Sigmoid colon (tissue), 7 donors: ENCODE measurements at places on chromosomes 5 and 9. TPM values are rescaled to one million over a fixed set of nuclear protein-coding genes. Genes with fewer than 3 reads are reported as not detected.

The DNAI1 gene
- not detected for total RNA-seq

The PCDHGC3 gene
- total RNA-seq = 47.8 TPM

The IL31RA gene
- total RNA-seq = not detected

The SPATA31A3 gene
- total RNA-seq = not detected

The NR5A1 gene
- total RNA-seq = not detected

The OXCT1 gene
- total RNA-seq = 33.4 TPM

The BAAT gene
- total RNA-seq = not detected

The KIF24 gene
- 1.4 TPM for total RNA-seq

The HAVCR2 gene
- total RNA-seq = 3.9 TPM

The PHYKPL gene
- 55.0 TPM for total RNA-seq

The HRH2 gene
- total RNA-seq = 2.5 TPM

The MEIKIN gene
- total RNA-seq = not detected

The OR1J2 gene
- total RNA-seq = not detected

- H3K27me3 ChIP-seq = no peaks in the 10 kb centered on the region
- no peak overlapping the region for H3K4me3 ChIP-seq
- no peak for DNase-seq
Measured at GRCh38 chr5:196350-196749, 5.1 kb downstream of the LRRC14B start.

- H3K36me3 ChIP-seq = no peaks in the 10 kb centered on the region
- H3K4me1 ChIP-seq = no peaks in the 10 kb centered on the region
- DNase-seq = no peak
- H3K27ac ChIP-seq = no peak overlapping the region
- no peak overlapping the region for H3K4me3 ChIP-seq
- H3K27me3 ChIP-seq = no peaks in the 10 kb centered on the region
Measured at GRCh38 chr5:111408817-111409216, 103.5 kb downstream of the STARD4 start.

DNA sequence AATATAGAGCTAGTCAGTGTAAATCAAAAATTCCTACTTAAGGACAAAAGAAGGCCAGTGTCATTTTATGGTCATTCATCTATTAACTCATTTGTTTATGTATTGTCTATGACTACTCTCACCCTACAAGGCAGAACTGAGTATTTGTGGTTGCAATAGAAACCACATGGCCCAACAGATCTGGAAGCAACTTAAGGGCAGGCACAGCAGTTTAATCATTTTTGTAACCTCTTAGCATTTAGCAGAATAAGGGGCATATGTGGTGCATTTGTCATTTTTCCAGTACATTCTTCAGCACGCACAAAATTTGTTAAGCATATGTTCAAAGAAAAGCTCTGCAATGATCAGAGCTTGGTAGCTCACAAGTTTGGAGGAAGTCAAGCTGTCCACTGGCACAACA lies 1.1 kb downstream of the FKBP15 start:
- no peaks in the 10 kb centered on the region for H3K27me3 ChIP-seq
- DNase-seq = no peak
- no peaks in the 10 kb centered on the region for H3K36me3 ChIP-seq
- no peak overlapping the region for H3K27ac ChIP-seq
- H3K4me1 ChIP-seq = peaks cover 35% of the 10 kb centered on the region

- no peak for DNase-seq
- peaks cover 18% of the 10 kb centered on the region for H3K4me1 ChIP-seq
- no peaks in the 10 kb centered on the region for H3K27me3 ChIP-seq
Measured at GRCh38 chr9:137404961-137405567, 17.9 kb downstream of the EXD3 start.

- H3K4me3 ChIP-seq = no peak overlapping the region
- no peaks in the 10 kb centered on the region for H3K4me1 ChIP-seq
- no peaks in the 10 kb centered on the region for H3K27me3 ChIP-seq
- no peaks in the 10 kb centered on the region for H3K36me3 ChIP-seq
- peak; percentile 70 for DNase-seq
Measured at GRCh38 chr5:154368041-154368800, 77.6 kb upstream of the SAP30L start.

GRCh38 chr5:167790462-167791260 lies 500.8 kb upstream of the WWC1 start:
- H3K27me3 ChIP-seq = no peaks in the 10 kb centered on the region
- no peaks in the 10 kb centered on the region for H3K4me1 ChIP-seq
- DNase-seq = no peak

- no peaks in the 10 kb centered on the region for H3K36me3 ChIP-seq
- H3K27ac ChIP-seq = no peak overlapping the region
- no peaks in the 10 kb centered on the region for H3K4me1 ChIP-seq
- H3K27me3 ChIP-seq = no peaks in the 10 kb centered on the region
Measured at GRCh38 chr9:6977761-6978160, 220.0 kb downstream of the KDM4C start.

- H3K4me1 ChIP-seq = no peaks in the 10 kb centered on the region
- H3K27me3 ChIP-seq = no peaks in the 10 kb centered on the region
- DNase-seq = no peak
- H3K4me3 ChIP-seq = no peak overlapping the region
Measured at GRCh38 chr9:74304598-74304997, 192.5 kb upstream of the RORB start.

GRCh38 chr5:58266402-58266801 lies 193.5 kb downstream of the PLK2 start:
- no peaks in the 10 kb centered on the region for H3K36me3 ChIP-seq
- H3K4me3 ChIP-seq = no peak overlapping the region
- H3K27ac ChIP-seq = no peak overlapping the region
- H3K27me3 ChIP-seq = no peaks in the 10 kb centered on the region

DNA sequence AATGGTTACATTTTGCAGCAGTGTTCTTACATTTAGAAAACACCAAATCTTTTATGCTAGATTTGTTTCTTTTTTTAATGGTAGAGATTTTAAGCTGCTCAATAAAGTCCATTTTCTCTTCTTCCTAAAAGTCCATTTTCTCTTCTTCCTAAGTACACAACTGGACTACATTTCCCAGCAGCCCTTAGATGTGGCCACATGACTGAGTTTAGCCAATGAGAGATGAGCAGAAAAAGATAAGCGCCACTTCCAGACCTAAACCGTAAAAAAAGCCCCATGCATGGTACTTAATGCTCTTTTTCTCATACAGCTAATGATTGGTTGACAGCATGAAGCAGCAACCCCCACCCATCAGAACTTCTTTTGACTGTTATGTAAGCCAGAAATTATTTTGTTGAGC lies 206.7 kb downstream of the FAM114A2 start:
- DNase-seq = no peak
- H3K27ac ChIP-seq = no peak overlapping the region
- no peak overlapping the region for H3K4me3 ChIP-seq
- H3K4me1 ChIP-seq = no peaks in the 10 kb centered on the region
- no peaks in the 10 kb centered on the region for H3K27me3 ChIP-seq
- H3K36me3 ChIP-seq = no peaks in the 10 kb centered on the region

DNA sequence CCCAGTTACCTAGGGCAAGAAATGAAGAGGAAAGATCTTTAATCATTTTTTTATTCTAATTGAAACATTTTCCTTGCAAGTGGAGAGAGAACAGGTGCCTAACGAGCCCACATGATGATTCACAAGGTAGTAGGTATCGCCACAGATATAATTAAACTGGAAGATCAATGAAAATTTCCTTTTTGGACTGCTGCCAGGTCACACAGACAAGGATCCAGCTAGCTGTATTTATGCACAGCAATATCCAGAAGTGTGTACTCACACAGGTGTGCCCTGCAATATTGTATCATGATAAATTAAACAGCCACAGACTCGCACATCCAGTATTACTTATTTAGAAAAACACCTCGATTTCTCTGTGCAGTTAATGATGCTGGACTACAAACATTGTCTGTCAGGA lies 294.0 kb upstream of the SMARCA2 start:
- H3K27me3 ChIP-seq = no peaks in the 10 kb centered on the region
- DNase-seq = no peak
- no peaks in the 10 kb centered on the region for H3K4me1 ChIP-seq
- no peak overlapping the region for H3K4me3 ChIP-seq

- DNase-seq = no peak
- no peak overlapping the region for H3K4me3 ChIP-seq
Measured at GRCh38 chr5:151078490-151079262, 2.2 kb downstream of the TNIP1 start.

- no peak overlapping the region for H3K27ac ChIP-seq
- H3K4me1 ChIP-seq = peaks cover 11% of the 10 kb centered on the region
- no peaks in the 10 kb centered on the region for H3K36me3 ChIP-seq
- DNase-seq = no peak
- H3K27me3 ChIP-seq = no peaks in the 10 kb centered on the region
- no peak overlapping the region for H3K4me3 ChIP-seq
Measured at GRCh38 chr5:145473042-145473642, 362.0 kb downstream of the PRELID2 start.

DNA sequence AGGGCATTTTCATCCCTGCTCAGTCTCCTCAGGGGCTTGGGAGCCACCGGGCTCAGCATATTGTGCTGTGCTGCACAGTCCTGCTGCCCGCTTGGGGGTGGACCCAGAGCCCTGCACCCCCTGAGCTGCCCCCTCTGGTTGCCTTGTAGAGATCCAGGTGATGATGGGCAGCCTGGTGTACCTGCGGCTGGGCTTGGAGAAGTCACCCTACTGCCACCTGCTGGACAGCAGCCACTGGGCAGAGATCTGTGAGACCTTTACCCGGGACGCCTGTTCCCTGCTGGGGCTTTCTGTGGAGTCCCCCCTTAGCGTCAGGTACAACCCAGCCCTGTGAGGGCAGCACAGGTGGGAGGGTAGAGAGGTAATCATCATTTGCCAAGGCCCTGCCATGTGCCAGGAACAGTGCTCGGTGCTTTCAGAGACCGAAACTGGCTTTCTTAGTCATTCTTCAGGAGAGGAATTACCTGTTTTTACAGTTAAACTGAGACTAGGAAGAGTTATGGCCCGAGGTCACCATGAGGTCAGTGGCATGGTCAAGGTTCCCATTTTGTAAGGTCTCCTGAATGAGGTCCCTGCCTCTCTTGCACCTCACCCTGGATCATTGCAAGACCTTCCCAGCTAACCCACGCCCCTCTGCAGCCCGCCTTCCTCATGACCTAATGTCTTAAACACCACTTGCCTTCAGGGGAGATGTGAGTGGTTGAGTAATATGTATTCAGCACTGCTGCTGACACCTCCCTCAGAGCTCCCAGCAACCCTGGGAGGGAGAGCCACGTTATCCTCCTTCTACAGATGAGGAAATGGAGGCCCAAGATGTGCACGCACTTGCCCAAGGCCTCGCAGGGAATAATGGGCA lies 7.5 kb downstream of the NHP2 start:
- H3K36me3 ChIP-seq = peaks cover 54% of the 10 kb centered on the region
- no peaks in the 10 kb centered on the region for H3K27me3 ChIP-seq
- DNase-seq = no peak
- no peak overlapping the region for H3K27ac ChIP-seq
- H3K4me1 ChIP-seq = no peaks in the 10 kb centered on the region

GRCh38 chr5:117220730-117221129 lies 646.1 kb upstream of the SEMA6A start:
- no peak overlapping the region for H3K4me3 ChIP-seq
- no peaks in the 10 kb centered on the region for H3K36me3 ChIP-seq
- DNase-seq = no peak
- H3K4me1 ChIP-seq = no peaks in the 10 kb centered on the region

GRCh38 chr5:69449511-69449910 lies 34.6 kb downstream of the MARVELD2 start:
- no peak for DNase-seq
- H3K36me3 ChIP-seq = no peaks in the 10 kb centered on the region
- H3K4me3 ChIP-seq = no peak overlapping the region
- no peaks in the 10 kb centered on the region for H3K4me1 ChIP-seq
- no peaks in the 10 kb centered on the region for H3K27me3 ChIP-seq
- H3K27ac ChIP-seq = no peak overlapping the region

GRCh38 chr5:40939753-40940152 lies 30.5 kb downstream of the C7 start:
- no peaks in the 10 kb centered on the region for H3K27me3 ChIP-seq
- no peak for DNase-seq
- no peak overlapping the region for H3K4me3 ChIP-seq
- H3K27ac ChIP-seq = no peak overlapping the region
- no peaks in the 10 kb centered on the region for H3K36me3 ChIP-seq
- H3K4me1 ChIP-seq = no peaks in the 10 kb centered on the region

- H3K27ac ChIP-seq = no peak overlapping the region
- no peak for DNase-seq
- no peaks in the 10 kb centered on the region for H3K27me3 ChIP-seq
- peaks cover 22% of the 10 kb centered on the region for H3K4me1 ChIP-seq
- no peak overlapping the region for H3K4me3 ChIP-seq
Measured at GRCh38 chr5:37490931-37491330, 111.8 kb downstream of the WDR70 start.

DNA sequence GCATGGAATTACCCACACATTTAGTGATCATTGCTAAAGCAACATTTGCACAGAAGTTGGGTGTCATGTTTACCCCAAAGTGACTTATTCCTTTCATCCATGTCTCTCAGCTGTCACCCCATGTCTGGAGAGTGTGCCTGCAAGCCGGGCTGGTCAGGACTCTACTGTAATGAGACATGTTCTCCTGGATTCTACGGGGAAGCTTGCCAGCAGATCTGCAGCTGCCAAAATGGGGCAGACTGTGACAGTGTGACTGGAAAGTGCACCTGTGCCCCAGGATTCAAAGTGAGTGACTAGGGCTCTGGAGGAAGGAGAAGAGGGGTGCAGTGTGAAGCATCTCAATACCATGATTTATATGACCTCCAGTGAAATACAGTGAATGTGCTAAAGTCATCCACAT lies 99.9 kb upstream of the PRRC1 start:
- H3K27ac ChIP-seq = no peak overlapping the region
- H3K4me1 ChIP-seq = no peaks in the 10 kb centered on the region
- H3K36me3 ChIP-seq = no peaks in the 10 kb centered on the region
- no peaks in the 10 kb centered on the region for H3K27me3 ChIP-seq

DNA sequence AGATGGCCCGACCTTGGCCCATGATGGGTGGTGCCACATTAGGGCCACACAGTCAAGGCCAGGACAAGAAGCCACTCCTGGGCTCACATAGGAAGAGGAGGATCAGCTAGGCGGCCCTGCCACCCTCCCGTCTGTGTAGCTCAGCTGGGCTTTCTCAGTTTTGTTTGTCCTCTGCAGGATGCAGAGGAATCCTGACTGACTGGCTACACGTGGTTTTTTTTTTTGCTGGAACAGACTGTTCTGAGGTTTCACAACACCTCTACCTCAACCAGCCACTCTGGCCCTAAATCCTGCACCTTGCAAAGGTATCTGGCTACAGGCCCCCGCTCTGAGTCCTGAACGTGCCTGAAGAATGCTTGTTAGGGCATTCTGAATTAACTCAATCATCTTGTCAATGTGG lies 88.3 kb upstream of the MSX2 start:
- H3K27ac ChIP-seq = no peak overlapping the region
- no peaks in the 10 kb centered on the region for H3K4me1 ChIP-seq
- H3K4me3 ChIP-seq = no peak overlapping the region
- H3K27me3 ChIP-seq = no peaks in the 10 kb centered on the region

DNA sequence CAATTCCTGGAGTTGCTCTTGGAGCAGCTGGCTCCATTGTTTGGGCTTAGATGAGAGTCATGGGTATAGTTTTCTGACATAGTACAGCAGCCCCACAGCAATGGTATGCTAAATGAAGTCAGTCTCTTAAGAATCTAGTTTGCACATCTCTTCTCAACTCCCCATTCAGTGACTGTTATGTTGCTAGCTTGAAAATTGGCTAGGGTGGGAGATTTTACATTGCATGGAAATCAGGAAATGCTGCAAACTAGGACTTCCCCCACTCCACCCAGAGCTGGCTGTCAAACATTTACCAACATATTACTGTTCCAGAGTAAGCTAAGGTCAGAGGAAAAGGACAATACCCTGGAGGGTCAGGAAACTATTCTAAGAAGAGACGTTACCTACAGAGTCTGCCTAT lies 17.6 kb upstream of the FCHO2 start:
- peaks cover 30% of the 10 kb centered on the region for H3K4me1 ChIP-seq
- DNase-seq = no peak
- no peak overlapping the region for H3K4me3 ChIP-seq
- no peaks in the 10 kb centered on the region for H3K27me3 ChIP-seq

- H3K4me3 ChIP-seq = no peak overlapping the region
- no peaks in the 10 kb centered on the region for H3K27me3 ChIP-seq
- H3K27ac ChIP-seq = no peak overlapping the region
- no peak for DNase-seq
- no peaks in the 10 kb centered on the region for H3K36me3 ChIP-seq
Measured at GRCh38 chr5:175347027-175347426, 97.0 kb downstream of the DRD1 start.
